ENCODE measurements at places on chromosomes 5 and 9. TPM values are rescaled to one million over a fixed set of nuclear protein-coding genes. Genes with fewer than 3 reads are reported as not detected.

- no peak overlapping the region for H3K4me3 ChIP-seq
- peaks cover 7% of the 10 kb centered on the region for H3K4me1 ChIP-seq
- H3K36me3 ChIP-seq: no peaks in the 10 kb centered on the region
- no peak overlapping the region for H3K27ac ChIP-seq
- peak; percentile 19 for DNase-seq
- H3K27me3 ChIP-seq: no peaks in the 10 kb centered on the region
These were observed 78.5 kb downstream of the MYO10 start for GRCh38 chr5:16857635-16858034.

Gene AQP7
- total RNA-seq: 0.26 TPM

Gene PCDHA9
- 0.26 TPM for total RNA-seq

- H3K36me3 ChIP-seq: no peaks in the 10 kb centered on the region
- peak overlapping the region; percentile 70 for H3K27ac ChIP-seq
- DNase-seq: peak; percentile 86
- H3K4me1 ChIP-seq: peaks cover 19% of the 10 kb centered on the region
- no peak overlapping the region for H3K4me3 ChIP-seq
These were observed 47.2 kb downstream of the ARHGEF28 start for GRCh38 chr5:73673161-73673591.

- no peaks in the 10 kb centered on the region for H3K27me3 ChIP-seq
- no peak for DNase-seq
- no peak overlapping the region for H3K27ac ChIP-seq
- H3K36me3 ChIP-seq: no peaks in the 10 kb centered on the region
These were observed 182.7 kb downstream of the TSSK1B start for GRCh38 chr5:113252066-113252465.

Gene PCDHB2
- 4.6 TPM for total RNA-seq

- peak; percentile 62 for DNase-seq
- H3K36me3 ChIP-seq: no peaks in the 10 kb centered on the region
- H3K27me3 ChIP-seq: no peaks in the 10 kb centered on the region
- H3K4me1 ChIP-seq: peaks cover 14% of the 10 kb centered on the region
- no peak overlapping the region for H3K27ac ChIP-seq
These were observed 96.3 kb upstream of the VCAN start for GRCh38 chr5:83375049-83375745.

DNA sequence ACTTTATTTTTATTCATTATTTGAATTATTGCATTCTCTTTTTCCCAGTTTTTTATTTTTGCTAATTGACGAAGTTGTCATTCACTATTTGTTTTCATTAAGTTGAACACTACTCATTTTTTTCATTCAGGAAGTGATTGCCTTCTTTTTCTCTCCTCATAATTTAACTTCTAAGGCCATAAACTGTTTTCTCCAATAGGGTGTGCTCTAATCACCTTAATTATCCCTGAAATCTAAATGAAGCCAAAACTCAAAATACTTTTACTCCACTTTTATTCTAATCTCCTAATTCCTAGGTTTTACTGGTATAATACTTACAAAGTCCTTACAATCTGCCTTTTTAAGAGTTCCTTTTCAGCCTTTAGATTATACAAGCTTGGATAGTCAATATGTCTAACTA is 2.9 kb upstream of the OR13C2 start:
- no peak overlapping the region for H3K27ac ChIP-seq
- no peak overlapping the region for H3K4me3 ChIP-seq
- H3K27me3 ChIP-seq: no peaks in the 10 kb centered on the region
- H3K4me1 ChIP-seq: no peaks in the 10 kb centered on the region
- no peaks in the 10 kb centered on the region for H3K36me3 ChIP-seq

DNA sequence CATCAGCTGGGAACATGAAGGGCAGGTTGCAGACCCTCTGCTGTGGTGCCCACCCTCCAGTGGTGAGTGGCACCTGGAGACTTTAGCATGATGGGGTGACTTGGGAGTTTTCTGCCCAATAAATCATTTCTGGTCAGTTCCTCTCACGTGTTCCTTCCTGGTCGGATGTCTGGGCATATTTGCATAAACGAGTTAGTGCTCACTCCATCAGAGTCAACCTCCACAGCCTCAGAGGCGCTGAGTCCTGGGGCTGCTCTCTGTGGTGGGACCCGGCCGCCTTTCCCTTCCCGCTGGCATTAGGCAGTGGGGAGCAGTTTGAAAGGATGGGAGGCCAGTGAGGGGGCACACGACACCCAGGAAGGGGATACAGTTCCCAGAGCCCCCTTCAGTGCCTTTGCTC is 114.0 kb upstream of the FCN2 start:
- no peak overlapping the region for H3K4me3 ChIP-seq
- H3K36me3 ChIP-seq: peaks cover 49% of the 10 kb centered on the region
- H3K27me3 ChIP-seq: no peaks in the 10 kb centered on the region
- H3K27ac ChIP-seq: no peak overlapping the region

All from fibroblast of lung (primary cell).